RPMI7951 (cell line): ENCODE measurements at places on chromosomes 7 and 10.

- DNase-seq: no peak
Observed at GRCh38 chr10:45647118-45647517, 25.5 kb downstream of the ZFAND4 start.

GRCh38 chr7:70680743-70681468 lies 451.0 kb upstream of the GALNT17 start:
- DNase-seq: no peak

GRCh38 chr10:5492929-5493576 lies 6.3 kb downstream of the CALML5 start:
- no peak for DNase-seq

DNA sequence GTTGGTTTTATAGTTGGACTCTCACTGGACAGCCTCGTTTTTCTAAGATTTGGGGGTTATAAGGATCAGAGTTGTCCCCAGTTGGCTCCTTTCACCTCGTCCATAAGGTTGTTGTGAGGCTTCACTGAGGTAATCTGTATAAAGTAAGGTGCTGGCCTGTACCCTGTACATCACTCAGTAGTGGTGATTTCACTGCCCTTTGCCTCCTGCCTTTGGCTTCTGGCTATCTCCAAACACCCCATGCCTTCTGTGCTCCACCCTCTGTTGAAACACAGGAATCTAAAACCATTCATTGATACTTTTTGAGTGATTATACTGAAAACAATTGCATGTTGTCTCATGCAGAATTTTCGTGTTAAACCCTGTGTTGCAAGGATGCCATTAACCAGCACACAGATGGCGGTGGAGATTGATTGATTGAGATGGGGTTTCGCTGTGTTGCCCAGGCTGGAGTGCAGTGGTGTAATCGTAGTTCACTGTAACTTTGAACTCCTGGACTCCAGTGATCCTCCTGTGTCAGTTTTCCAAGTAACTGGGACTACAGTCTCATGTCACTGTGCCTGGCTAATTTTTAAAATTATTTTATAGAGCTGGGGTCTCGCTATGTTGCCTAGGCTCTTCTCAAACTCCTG lies 55.0 kb downstream of the KAT6B start:
- no peak for DNase-seq

GRCh38 chr7:148436135-148436534 lies 154.4 kb upstream of the C7orf33 start:
- DNase-seq: no peak

- peak; percentile 65 for DNase-seq
Observed at GRCh38 chr10:125085258-125086054, 74.9 kb downstream of the CTBP2 start.

DNA sequence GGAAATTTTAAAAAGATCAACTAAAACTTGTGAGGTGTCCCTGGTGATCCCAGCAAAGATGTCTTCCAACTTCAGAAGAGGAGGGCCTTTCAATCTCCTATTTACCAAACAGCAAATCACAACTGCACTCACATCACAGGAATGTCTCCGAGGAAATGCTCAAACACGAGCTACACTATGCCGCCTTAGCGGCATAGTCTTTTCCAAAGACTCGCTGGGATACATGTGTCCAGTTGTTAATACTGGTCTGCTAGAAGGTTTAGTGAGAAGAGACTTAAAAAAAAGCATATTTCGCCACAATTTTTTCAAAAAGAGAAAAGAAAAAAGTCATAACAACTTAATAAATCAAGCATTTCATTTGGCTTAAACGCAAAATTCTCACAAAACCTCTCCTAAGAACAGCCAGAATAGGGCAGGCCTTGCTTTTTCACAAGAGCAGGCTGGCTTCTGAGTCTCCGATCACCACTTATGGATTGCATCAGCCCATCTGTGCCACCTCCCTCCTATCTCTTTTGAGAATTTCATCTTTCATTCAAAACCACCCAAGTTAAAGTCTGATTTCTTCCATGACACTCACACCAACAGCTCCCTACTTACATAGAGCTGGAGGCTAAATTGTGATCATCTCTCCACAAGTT lies 66.1 kb downstream of the GNA12 start:
- DNase-seq: no peak

DNA sequence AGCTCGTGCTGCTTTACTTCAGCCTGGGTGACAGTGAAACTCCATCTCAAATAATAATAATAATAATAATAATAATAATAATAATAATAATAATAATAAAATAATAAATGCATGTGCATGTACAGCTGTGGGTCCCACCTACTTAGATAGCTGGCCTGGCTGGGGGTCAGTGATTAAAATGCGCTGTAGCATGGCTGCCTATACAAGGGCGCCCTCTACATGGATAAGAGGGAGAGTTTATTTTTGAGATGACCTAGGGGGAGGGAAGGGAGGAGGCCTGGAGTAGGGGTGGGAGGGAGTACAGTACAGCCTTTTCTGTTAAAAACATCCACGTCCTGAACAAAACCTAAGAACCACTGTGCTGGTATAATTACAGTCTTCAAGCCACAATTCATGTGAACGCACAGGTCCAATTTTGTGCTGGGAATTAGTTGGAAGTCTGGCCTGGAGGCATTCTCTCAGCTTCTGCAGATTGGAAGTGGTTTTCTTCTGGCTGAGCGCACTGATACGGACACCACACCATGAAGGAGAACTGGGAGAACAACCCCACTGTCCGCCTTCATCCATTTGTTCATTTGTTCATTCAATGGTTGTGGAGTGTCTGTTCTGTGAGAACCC lies 146.5 kb downstream of the TMEM178B start:
- peak; percentile 54 for DNase-seq

- DNase-seq: peak; percentile 59
Observed at GRCh38 chr10:72285972-72286521, 12.3 kb downstream of the DDIT4 start.

DNA sequence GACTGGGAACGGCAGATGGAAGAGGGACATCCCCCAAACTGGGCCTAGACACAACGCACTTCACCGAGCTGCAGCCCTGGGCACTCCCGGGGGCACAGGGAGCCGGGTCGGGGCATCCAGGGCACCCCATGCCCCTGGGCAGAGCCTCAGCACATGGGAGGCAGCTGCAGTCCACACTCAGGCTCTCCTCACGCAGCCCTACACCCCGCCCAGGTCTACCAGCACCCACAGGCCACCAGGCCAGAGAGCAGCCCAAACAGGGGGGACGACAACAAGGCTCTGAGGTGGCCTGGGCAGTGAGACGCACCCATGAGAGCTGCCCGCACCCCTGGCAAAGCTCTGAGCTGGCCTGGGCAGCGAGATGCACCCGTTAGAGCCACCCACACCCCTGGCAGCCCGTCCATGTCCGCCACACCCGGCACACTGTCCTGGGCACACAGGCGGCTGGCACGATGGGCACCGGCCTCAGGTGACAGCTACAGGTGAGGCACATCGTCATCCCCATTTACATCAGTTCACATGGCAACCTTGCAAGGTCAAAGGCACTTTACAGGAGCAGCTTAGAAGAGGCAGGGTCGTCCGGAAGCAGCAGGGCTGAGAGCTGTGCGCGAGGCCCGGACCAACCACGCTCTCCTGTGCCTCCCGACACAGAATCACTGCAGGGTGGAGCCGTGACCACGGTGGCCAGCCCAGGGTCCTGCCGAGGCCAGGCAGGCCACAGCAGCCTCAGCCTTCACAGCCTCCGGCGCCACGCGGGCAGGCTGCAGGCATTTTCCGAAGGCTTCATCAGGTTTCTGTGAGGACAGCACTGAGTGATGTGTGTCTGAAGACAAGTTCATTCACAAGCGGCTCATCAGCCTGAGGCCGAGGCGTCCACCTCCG lies 228.6 kb downstream of the MAD1L1 start:
- no peak for DNase-seq

DNA sequence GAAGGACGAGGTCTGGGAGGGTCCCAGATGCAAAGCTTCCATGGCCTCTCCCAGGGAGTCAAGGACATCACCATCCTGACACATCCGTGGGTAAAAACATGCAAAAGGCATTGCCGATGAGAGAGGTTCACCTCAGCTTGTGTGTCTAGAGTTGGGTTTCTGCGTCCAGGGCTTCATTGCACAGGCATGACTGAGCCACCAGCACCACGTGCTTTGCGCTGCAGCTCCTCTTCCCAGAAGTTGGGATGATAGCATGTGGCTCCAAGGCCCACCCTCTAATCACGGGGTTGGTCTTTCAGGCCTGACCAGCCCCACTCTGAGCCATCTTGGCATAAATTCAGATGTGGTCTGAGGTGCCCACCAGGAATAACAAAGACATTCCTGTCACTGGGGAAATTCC lies 7.1 kb upstream of the RASGEF1A start:
- no peak for DNase-seq

- DNase-seq: no peak
Observed at GRCh38 chr10:31031205-31031557, 484 bp downstream of the ZNF438 start.

DNA sequence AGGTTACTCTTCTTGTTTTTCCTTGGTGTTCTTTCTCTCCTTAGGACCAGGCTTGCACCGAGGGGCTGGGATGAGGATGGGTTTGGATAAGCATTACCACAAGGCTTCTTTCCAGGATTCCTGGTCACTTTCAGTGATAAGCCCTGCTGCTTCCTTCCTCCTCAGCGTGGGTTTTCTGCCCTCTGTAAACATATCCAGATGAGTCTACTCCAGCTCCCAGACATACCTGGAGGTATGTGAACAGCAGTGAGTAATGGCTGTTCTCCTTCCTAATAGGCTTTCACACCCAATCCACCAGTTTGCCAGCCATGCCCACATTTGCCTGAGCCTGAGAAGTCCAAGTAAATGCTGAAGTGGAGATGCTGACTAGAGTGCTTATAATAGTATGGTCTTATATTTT lies 229.8 kb upstream of the YAE1 start:
- DNase-seq: peak; percentile 13

DNA sequence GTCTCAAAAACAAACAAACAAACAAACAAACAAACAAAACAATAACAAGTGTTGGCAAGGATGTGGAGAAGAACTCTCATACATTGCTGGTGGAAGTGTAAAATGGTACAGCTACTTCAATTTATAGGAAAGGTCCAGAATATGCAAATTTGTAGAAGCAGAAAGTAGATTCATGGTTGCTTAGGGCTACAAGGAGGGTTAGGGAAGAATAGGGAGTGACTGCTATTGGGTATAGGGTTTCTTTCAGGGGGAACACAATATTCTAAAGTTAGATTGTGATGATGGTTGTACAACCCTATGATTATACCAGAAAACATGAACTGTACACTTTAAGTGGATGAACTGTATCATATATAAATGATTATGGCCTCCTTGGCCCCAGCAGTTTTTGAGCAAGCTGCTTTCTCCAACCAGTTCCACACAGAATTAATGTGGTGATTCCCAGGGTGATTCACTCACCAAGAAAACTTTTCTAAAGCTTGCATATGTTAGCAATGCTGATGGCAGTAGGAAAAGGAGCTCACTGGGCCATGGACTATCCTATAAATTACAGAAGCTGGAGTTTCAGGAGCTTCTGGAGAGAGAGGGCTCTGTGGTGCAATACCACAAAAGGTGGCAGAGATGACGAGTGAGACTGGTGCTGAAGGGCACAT lies 52.8 kb upstream of the KCNIP2 start:
- no peak for DNase-seq

DNA sequence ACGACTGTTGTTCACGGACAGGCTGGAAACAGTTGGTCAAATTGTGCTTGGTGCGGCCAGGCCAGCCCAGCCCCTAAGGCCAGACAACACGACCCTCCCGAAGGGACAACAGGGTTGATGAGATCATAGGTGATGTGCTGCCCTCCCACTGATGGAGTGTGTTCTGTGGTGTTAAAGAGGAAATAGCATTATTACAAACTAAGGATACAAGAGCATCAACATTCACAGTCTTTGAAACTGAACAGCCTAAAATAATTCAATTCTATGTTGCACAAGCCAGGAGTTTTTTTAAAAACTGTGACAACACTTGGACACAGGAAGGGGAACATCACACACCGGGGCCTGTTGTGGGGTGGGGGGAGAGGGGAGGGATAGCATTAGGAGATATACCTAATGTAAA lies 87.6 kb downstream of the FAM53B start:
- DNase-seq: no peak

DNA sequence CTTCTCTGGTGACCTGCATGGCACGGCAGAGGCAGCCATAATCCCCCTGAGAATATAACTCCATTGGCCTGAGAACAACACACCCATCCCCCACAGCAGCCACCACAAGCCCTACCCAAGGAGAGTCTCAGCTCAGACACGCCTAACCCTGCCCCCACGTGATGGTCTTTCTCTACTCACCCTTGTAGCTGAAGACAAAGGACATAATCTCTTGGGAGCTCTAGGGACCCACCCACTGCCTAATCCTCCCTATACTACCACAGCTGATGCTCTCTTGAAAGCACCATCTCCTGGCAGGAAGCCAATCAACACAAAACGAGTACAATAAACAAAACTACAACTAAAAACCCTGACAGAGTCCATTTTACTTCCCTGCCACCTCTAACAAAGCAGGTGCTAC lies 30.7 kb upstream of the HPSE2 start:
- DNase-seq: no peak

DNA sequence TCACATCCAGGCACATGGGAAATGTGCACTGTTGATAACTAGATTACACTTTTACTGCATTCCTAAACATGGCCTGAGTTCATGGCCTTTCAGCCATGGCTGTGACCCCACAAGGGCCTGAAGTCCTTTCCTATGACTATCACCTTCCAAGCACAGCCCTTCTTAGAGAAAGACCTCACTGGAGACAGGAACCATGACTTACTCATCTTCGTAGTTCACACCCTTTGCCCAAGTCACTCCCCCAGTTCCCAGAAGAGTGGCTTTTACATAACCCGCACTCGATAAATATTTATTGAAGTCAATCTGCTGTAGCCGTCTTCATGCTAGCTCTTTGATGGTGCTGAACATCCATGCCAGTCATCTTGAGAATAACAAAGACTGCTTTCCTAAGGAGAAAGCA lies 632.5 kb upstream of the NRP1 start:
- peak; percentile 35 for DNase-seq

GRCh38 chr10:22609719-22610465 lies 104.5 kb downstream of the PIP4K2A start:
- DNase-seq: no peak

DNA sequence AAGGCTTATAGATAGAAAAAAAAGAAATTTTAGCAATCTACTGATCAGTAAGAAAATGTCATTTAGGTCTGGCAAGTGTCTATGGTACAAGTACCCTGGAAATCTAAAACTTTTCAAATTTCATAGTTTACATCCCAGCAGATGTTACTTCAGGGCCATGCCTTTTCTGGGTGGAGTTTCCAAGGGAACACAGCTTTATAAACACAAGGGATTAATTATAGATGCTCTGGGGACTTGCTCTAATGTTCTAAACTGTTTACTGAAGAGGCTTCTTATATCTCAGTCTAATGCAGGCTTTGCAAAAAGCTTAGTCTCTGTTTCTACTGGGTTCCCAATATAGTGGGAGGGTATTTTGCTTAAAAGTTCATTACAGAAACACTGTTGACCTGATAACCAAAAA lies 3.1 kb downstream of the CD36 start:
- peak; percentile 32 for DNase-seq

DNA sequence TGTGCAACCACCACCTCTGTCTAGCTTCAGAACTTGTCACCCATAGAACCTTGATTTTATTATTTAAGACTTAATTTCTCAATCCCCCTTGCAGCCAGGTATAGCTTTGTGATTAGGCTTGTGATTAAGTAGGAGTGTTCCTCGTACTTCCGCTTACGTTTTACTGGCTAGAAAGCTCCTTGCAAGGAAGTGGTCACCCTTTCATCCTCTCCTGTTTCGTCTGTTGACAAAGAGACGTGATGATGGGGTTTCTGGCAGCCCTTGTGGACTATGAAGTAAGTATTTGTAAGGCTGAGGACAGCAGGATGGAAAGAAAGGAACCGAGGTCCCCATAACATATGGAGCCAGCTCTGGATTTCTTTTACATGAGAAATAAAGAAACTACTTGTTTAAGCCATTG lies 86.5 kb upstream of the KDM7A start:
- no peak for DNase-seq

GRCh38 chr10:107914450-107915214 lies 750.1 kb upstream of the SORCS1 start:
- DNase-seq: peak; percentile 46
